Stimulated activated CD8-positive, alpha-beta memory T cell treated with anti-CD3 and anti-CD28 coated beads, Interleukin-4, amount 100 ng/mL, for 1 hour (primary cell): ENCODE measurements at places on chromosomes 1 and 21.
A peak's percentile ranks its signal among the peaks of the same experiment; 100 is the strongest.

DNA sequence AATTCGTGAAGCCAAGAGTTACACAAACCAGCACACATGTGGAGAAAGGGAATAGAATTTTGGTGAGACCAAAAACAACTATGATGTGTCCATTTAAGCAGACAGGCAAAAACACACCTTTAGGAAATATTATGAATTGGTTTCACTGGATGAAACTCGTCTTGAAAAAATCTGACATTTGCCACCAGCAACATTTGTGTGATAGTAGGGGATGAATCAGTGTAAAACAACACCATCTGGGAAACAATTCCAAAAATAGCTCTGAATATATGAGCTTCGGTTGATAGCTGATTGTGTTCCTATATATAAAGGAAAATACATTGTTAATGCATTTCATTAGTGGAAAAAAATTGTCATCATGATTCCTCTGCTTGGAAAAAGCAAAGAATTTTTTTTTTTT is 327.8 kb downstream of the PAPPA2 start:
- no peak for DNase-seq

DNA sequence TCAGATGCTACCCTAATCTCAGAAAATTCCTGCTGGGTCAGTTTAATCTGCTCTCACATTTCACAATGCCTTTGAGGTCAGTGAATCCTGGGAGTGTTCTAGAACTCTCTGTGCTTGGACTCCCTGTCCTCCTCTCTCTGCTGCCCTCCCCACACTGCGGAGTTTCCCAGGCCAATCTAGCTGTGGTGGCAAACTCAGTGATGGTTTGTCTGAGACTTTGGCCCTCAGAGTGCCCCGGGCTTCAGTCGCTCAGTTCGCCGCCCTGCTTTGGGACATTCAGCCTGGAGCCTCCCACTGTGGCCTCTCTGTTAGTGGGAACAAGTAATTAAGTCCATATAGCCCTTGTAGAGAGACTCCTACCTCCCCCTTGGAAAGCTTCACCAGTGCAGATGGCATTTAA is 7.1 kb downstream of the C1orf226 start:
- DNase-seq, result no peak

DNA sequence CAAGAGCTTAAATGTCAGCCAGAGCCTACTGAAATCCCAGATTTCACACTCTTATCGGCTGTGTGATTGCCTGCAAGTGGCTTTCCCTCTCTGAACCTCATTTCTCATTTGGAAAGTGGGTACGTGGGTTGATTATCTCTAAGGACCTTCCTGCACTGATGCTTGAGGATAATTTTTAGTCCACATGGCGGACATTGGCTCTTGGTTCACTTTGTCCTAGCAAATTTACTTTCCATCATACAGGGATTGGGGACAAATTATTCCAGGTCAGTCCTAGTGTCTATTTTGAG is 111.6 kb downstream of the ACTL8 start:
- no peak for DNase-seq

DNA sequence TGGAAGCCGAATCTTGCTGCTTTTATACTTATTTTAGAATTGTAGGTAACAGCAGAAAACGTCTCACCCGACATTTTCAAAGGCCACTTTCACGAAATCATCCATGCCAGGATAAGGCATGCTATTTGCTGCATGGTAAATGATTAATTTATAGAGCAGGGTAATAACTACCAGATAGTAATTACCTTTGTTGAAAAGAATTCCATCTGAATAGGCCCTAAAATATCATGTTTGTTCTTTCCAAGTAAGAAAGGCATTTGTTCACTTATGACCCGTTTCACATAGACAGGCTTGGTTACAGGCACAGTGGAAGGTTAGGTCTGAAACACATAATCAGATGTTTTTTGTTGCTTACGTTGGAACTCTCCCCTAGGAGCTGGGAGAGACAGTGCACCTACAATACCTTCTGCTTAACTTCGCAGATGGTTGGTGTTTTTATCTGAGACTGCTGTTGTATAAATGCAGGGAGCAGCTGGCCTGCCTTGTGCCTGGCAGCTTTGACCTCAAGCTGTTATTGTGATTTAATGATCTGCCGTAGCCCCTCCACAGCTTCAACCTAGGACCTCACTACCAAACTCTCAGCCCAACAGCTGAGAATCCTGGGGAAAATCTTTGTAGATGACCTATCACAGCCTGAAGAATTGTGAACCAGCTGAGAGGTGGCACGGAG is 1.6 kb downstream of the SLC44A3 start:
- DNase-seq, result no peak

GRCh38 chr1:25090707-25091422 is 141.4 kb downstream of the SYF2 start:
- DNase-seq, result no peak

DNA sequence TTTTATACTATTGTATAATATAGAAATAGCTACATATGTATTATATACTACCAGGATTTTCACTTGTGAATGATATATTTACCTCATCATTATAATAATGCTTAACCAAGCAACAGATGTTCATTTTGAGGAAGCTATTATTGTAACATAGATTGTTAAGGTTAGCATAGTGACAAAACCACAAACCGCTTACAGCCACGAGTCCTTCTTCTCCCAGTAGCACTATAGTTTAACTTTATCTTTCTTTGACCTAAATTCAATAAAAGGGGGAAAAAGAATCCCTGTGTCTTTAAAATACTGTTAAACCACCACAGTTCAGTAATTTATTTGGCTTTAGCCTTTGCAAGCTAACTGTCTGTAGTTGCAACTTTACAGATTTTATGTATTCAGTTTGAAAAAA is 1039.4 kb upstream of the B3GALT2 start:
- DNase-seq, result no peak

- DNase-seq, result no peak
Observed at GRCh38 chr1:11977625-11978024, 2.6 kb upstream of the MFN2 start.

DNA sequence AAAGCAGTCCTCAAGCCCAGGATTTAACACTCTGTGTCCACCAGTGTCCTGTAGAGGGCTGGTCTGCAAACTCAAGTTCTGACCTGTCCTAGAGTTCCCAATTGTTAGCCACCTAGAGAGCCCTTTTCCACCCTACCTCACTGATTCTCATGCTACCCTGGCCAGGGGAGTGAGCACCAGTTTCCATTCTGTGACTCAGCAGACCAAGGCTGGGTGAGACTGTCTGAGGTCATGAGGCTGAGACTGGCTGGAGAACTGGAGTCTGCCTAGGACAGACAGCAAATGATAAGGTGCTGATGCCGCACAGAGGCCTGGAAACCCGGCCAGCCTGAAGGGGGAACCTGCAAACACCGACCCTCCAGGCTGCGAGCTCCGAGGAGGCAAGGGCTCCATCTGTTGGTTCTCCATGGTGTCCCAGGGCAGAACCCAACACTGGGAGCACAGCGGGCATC is 13.7 kb downstream of the GLIS1 start:
- no peak for DNase-seq

DNA sequence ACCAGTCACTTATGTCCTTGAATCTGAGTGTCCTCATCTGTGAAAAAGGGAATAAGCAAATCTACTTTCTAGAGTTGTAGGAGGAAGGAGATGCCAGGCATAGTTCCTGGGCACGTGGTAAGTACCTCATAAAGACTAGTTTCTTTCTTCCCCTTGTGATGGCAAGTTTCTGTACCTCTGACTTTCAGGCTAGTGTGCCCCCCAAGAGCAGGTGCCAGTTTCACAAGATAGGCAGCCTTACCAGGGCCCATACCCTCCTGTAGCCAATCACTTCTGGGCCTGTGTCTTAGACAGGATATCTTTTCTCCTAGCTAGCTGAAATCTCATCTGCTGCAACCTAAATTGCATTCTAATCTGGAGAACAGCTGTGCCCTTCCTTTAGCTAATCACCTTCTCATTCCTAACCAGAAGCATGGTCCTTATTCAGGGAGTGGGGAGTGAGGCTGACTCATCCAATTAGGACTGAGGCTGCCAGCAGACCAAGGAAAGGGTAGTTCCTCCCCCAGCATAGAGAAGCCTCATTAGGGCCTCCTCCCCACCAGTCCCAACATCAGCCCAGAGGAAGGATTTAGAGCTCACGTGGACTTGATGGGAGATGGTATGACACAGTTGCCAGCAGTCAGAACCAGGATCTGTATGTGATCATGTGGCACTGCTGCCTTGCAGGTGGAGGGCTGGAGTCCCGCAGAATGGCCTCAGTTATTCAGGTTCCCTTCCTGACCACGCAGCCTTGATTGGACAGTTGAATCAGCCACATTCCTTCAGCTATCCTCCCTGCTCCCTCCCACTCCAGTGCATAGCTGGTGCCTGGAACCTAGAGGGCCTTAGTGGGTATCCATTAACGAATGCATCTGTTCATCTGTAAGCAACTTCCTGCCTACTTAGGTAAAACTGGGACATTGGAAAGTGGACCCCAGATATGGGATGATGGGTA is 7.9 kb downstream of the KLHDC8A start:
- no peak for DNase-seq

DNA sequence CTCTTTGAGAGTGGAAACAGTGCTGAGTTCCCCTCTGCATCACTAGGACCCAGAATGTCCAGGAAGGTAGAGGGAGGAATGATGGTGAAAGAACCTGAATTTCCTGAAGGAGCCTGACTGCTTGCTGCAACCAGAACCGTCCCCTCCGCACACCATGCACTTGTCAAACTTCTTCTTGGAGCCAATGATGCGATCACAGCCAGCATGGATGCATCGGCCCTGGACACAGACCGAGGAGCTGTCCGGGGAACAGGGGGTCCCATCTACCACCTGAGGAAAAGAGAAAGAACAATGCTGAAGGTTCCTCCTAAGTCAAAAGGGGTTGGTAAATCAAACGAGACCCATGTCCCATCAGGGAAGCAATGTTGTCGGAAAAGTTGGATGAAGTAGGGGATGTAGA is 6.9 kb downstream of the ADAMTS4 start:
- DNase-seq, result no peak

- DNase-seq, result no peak
Observed at GRCh38 chr1:90174246-90174645, 179.3 kb downstream of the ZNF326 start.

GRCh38 chr1:11046625-11047365 is at the start of gene MASP2:
Gene MASP2, minus strand, starts transcription at chr1:11047239. Its CDS starts 32 bp downstream, at chr1:11047207.
- no peak for DNase-seq

DNA sequence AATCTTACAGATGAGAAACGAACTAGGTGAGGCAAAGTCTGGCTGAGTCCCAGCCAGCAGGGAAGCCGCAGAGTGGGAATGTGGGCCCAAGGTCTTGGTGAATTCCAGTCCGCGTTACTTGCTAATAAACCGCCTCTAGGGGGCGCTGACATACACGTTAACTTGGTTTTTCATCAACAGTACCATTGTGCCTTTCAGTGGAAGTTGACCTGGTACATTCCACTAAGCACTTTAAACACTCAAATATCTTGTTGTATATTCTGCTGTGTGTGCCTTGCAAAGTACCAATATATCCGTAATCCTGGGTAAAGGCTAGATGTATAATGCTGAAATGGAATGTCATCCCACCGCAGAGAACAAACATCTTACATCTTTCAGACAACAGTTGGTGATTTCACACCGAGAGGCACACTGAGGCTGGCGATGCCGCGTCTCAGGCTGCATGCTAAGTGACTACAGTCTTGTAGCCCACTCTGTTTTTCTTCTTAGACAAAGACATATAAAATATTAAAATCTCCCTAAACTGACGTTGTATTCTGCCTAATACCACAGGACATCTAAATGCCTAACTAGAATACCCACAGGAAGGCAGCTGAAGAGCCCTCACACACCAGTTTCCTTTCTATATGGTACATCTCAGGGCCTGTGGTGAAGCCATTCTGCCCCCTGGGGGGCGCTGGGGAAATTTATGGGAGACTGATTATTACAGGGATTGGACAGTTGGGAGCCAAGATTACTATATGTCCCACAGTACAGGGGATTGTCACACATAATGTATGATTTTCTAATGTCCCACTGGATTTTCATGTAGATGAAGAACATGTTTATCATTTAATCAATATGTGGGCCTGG is 49.2 kb upstream of the C1orf198 start:
- DNase-seq, result peak; percentile 61

DNA sequence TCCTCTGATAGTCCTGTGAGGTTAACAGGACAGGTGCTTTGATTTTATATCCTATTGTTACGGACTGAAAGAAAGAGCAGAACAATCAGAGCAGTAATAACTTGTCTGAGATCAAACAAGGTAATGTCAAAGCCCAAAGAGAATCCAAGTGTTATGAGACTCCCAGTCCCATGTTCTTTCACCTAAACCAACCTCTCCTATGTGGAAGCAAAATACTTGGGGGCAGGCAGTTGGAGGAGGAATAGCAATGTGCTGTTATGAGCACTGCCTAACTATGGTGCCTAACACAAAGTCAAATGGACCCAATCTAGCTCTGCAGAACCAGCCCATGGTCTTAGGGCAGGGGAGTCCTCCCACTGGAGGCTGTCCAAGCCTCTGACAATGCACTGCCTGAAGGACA is 28.1 kb downstream of the ACBD3 start:
- DNase-seq, result no peak

GRCh38 chr1:45334308-45335245 is 5.4 kb upstream of the TOE1 start:
- DNase-seq, result no peak

- no peak for DNase-seq
Observed at GRCh38 chr1:15962176-15962575, 13.7 kb downstream of the ZBTB17 start.

DNA sequence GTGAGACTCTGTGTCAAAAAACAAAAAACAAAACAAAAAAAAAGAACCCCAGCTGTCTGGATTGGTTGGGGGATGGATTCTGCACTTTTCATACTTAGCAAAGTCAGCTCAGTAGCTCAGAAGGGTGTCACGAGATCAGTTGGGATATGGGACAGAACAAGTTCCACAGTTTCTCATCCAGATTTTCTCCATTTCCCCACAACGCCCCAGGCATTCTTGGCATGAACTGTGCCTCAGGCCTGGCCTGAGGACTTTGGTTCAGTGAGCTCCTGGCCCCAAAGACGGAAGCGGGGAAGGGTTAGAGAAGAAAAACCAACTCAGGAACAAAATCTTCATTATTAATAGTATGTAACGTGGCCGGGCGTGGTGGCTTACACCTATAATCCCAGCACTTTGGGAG is 1.9 kb downstream of the AKR7A2 start:
- no peak for DNase-seq

DNA sequence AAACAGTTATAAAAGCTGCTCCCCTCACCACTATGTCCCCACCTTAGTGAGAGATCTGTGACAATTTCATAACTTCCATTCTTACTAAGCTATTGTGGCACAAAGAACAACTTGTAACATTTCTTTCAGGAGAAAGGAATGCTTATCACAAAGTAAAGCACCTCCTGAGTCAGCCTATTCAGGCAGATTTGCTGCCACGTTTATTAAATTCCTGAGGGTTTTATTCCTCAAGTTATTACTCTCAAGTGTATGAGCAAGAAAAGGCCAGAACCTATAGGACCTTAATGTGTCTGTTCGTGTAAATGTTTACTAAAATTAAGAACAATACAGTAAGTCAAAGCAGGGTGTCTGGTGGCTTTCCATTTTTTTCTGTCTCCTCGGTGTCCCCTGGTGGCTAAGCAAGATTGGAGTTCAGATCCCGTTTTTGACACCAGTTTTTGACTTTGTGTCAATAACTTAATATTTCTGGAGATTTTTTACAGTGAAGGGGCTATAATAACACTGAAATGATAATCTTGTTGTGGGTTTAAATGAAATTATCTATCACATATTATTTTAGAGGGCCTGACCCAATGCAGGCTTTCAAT is 1539.6 kb downstream of the BRINP3 start:
- no peak for DNase-seq
